ENCODE measurements at places on chromosomes 3 and 15.

- no peak for DNase-seq
Observed at GRCh38 chr15:39961051-39961450, 27.1 kb downstream of the EIF2AK4 start.

- DNase-seq: no peak
Observed at GRCh38 chr3:33956206-33956605, 157.8 kb downstream of the PDCD6IP start.

GRCh38 chr15:63941698-63942465 is 104.4 kb downstream of the DAPK2 start:
- DNase-seq: no peak

DNA sequence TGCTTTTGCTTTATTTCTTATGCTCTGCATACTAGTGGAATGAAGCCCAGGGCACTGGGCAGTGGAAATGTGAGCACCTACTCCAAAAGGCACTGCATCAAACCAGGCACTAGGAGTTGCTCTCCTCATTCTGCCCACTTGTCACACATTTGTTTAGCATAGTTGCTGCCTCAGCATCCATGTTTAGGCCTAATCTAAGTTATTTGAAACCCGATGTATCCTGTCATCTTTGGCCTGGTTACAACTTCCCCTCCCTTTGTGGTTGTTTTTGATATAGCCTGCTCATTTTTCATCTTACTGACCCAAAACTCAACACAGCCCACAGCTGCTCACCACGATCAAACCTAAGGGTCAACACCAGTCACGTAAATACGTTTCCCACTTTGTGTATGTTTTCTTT is 82.2 kb upstream of the SELENOK start:
- no peak for DNase-seq

GRCh38 chr3:68504201-68504600 is 428.1 kb downstream of the TAFA4 start:
- no peak for DNase-seq

GRCh38 chr3:135192929-135193328 is 397.9 kb downstream of the EPHB1 start:
- DNase-seq: no peak

DNA sequence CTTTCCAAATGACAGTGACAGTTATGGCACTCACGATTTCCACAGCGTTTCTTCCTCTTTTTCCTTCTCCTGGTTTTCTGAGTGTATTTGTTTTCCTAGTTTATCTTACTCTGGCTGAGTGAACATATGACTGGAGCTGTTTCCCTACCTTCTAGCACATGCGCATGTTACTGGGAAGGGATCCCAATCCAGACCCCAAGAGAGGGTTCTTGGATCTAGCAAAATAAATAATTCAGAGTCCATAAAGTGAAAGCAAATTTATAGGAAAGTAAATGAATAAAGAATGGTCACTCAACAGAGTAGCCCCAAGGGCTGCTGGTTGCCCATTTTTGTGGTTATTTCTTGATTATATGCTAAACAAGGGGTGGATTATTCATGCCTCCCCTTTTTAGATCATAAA is 23.8 kb downstream of the METTL6 start:
- no peak for DNase-seq

DNA sequence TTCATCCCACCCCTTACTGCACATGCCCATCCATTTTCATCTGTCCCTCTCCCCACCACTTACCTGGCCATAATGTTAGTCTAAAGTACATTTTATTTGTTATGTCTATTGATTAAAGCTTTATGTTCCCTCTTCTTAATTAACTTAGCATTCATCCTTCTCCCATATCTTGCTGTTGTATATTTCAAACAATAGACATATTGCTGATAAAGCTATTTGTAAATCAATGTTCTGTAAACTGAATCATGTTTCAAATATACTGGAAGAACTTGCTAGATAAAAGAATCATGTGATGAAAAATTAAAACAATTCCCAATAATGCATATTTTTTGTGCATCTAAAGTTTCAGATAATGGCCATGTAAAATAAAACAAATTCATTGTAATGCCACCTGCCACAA is 249.2 kb downstream of the IGSF11 start:
- no peak for DNase-seq

GRCh38 chr3:98563661-98564281 is 29.6 kb downstream of the CPOX start:
- no peak for DNase-seq

DNA sequence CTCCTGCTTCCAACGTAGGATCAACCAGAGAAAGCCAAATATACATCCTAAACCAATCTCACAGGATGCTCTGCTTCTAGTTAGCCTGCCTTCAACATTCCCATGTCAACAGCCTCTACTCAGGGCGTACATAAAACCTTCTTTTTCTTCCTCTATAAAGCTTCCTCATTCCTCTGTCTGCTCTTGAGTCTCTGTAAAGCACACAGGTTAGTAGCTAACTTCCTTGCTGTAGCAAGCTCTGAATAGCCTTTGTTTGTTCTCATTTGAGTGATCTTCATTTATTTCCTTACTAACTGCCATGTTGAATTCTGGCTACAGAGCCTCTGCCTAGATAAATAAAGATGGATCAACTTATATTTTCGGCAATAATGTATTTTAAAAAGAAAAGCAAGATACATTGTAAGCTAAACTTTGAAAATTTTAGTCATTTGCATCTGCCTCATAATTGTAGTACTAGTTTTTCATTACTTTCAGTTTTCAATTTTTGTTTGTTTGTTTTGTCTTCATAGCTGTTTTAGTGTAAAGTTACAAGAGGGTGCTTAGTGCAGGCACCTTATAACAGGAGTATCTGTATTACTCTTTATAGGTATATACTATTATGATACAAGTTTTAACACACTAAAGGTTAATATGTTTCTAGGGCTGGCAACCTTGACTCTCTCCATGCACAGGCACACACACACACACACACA is 498.2 kb downstream of the PYDC2 start:
- DNase-seq: peak; percentile 60

- DNase-seq: no peak
Observed at GRCh38 chr15:59993950-59994401, 10.1 kb upstream of the FOXB1 start.

- no peak for DNase-seq
Observed at GRCh38 chr3:178671791-178672190, 135.6 kb downstream of the KCNMB2 start.

DNA sequence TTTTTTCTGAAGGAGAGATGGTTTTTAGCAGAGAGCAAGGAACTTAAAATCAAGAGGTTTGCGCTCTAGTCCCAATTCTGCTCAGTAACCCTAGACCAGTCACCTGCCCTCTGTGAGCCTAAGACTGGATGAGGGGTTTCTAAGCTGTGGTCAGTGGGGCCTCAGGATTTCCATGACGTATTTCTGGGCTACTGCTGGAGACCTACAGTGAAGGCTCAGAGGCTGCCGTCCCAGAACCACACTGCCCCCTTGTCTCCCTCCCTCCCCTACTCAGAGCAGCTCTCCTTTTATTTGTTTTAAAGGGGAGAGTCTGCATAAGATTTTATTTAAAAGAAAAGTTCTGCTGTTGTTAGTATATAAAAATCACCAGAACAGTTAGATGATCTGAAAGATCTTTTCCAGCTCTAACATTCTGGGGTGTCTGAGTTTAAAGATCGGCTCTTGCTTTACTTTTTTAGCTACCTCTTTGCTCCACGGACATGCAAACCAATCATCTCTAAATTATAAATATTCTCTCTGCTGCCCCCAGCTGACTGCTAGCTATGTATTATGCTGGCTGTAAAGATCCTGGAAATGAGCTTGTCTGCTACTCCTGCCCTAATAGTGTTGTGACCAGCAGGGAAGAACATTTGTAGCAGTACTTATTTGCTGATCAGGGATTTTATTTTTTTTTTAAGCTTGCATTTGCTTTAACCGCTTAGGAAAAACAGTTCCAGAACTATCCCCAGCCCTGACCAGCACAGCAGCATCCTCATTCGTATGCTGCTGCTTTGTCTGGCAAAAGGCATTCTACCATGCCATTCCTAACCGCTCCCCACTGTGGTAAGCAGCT is 28.6 kb upstream of the NDUFB4 start:
- DNase-seq: no peak

GRCh38 chr3:49461443-49462171 is 8.5 kb upstream of the DAG1 start:
- DNase-seq: no peak

DNA sequence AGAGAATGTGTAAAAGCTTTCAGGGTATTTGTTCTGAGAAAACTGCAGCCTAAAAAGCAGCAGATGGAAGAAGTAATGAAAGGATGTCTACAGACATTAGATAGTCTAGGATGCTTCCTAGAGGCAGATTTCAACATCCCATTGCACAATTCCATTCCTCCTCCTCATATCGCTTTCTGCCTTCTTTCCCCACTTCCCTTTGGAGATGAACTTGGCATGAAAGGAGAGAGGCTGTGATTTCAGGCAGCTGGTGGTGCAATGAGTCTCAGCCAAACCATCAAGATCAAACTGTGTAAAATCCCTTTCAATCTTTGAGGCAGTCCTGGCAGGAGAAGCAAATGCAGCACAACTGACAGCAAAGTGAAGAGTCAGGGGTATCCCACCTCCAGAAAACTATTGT is 438.7 kb upstream of the KCNMB2 start:
- no peak for DNase-seq

DNA sequence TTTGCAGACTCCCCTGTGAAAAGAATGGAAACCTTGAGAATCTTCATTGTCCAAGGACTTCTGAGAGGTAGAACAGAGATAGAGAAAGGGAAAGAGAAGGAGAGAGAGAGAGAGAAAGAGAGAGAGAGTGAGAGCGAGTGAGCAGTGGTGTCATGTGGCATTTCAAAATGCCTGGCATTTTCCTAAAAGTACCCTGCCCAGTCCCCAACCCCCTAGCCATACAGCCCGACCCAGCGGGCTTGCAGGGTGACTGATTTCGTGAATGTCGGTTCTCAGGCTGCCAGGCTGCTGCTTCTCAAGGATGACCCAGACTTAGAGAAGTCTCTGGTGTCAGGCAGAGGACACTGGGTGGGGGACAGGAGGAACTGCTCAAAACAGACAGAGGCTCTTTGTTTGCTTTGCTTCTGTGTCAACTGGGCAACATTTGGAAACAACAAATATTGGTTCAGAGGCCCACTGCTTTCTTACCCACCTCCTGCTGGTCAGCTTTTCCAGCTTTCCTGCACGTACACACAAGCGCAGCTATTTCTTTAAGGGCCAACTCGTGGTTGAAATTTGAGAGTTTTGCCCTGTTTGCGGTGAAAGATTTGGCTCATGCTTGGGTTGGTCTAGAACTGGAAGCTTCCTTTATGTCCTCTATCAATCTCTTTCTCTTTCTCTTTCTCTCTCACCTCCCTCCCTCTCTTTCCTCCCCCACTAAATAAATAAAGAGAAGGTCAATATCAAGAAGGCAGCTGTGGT is 3.7 kb upstream of the TF start:
- DNase-seq: peak; percentile 64

DNA sequence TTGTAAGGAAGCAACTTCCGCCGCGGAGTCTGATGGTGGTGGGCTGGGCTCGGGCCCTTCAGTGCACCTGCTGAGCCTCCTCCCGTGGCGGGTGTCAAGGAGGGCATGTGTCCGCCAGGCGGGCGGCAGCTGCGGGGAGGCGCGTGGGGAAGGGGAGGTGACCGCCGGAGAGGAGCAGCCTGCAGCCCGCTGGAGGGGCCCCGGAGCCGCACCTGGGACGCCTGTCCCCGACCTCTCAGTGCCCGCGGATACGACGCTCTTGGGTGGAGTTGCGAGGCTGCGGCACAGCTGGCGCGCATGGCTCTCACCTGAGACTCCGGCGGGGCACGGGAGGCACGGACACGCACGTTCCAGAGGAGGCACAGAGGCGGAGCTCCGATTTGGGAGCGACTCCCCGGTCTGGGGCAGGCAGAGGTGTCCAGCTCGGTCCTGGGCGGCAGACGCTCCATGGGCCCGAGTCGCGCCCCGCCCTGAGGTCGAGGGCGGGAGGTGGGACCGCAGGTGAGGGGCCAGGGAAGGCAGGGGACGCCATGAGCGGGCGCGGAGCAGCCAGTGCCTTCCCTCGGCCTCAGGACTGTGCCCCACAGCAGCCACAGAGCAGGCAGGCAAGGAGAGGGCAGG is 50.2 kb upstream of the PRR20G start:
- no peak for DNase-seq

- no peak for DNase-seq
Observed at GRCh38 chr3:16604433-16604832, 790 bp downstream of the DAZL start.

DNA sequence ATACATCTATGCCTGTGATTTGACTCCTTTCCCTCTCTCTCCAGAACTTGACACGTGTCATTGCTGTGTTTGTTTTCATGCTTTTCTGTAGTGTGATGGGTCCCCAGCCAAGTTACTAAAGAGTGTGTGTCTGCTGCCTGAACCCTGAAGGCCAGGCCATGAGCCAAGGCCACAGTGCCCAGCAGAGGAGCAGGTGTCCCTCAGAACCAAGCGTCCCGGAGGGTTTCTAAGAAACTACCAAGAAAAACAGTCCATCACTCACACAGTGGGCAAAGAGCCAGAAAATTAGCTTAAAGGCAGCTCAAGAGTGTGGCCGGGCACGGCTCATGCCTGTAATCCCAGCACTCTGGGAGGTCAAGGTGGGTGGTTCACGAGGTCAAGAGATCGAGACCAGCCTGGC is 35.2 kb downstream of the FBXO45 start:
- peak; percentile 31 for DNase-seq

- no peak for DNase-seq
Observed at GRCh38 chr3:95715128-95715527, 1099.3 kb upstream of the EPHA6 start.

GRCh38 chr3:194034346-194035336 is 101.3 kb upstream of the HES1 start:
- DNase-seq: no peak

DNA sequence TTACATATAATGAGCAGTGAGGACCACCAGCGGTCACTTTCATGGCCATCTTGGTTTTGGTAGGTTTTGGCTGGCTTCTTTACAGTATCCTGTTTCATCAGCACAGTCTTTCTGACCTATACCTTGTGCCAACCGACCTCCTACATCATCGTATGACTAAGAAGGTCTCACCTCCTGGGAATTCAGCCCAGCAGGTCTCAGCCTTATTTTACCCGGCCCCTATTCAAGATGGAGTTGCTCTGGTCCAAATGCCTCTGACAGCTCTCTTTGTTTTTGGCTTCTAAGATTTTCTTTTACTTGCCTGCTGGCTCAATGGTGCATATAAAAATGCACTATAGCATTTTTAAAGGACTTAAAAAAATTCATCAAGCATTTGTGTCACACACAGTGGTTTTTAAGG is 3.2 kb upstream of the MME start:
- no peak for DNase-seq

DNA sequence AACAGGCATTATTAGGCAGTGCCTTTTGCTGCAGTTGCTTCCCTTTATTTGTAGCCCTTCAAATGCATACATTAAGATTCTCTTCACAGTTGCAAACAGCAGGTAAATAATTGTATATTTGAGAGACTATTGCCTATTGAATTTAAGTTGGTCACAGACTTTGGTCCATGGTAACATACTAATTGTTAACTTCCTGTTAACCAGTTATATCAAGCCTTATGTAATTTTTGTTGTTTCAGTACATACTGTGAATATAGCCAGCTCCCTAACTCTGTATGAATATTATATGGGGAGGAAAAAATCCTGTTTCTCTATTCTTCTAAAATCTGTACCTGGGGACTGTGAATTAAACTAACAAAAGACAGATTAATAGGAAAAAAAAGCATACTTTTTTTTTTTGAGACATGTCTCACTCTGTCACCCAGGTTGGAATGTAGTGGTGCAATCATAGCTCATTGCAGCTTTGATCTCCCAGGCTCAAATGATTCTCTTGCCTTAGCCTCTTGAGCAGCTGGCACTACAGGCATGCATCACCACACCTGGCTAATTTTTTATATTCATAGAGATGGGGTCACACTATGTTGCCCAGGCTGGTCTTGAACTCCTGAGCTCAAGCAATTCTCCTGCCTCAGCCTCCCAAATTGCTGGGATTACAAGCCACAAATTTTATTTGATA is 53.2 kb downstream of the CHL1 start:
- DNase-seq: no peak

All from NCI-H2029 treated with DMSO at 0.1 percent for 48 hours (cell line).